ENCODE measurements at places on chromosomes 4 and X. TPM values are rescaled to one million over a fixed set of nuclear protein-coding genes. Genes with fewer than 3 reads are reported as not detected.

The NAT8L gene
- total RNA-seq = 0.42 TPM

The PLXNB3 gene
- 0.51 TPM for total RNA-seq

The TREX2 gene
- 2.3 TPM for total RNA-seq

The DCAF8L2 gene
- not detected for total RNA-seq

DNA sequence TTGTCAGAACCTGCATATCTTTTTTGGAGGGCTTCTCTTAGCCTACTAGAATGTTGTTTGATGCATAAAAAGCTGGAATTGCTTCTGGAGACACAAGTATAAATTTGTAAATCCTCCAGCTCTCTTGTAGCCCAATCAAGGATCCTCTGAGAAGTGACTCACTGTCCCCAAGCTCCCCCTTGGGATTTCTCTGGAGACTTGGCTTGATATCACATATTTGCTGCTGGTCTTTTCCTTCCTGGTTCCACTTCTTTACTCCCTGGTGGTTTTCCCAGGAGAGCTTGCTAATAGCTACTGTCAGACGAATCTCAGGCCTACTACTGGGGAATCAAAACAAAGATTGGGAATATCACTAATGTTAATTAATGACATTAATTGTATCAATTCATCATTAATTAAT is 173.1 kb downstream of the STK32B start:
- H3K27me3 ChIP-seq = no peaks in the 10 kb centered on the region
- no peak overlapping the region for H3K4me3 ChIP-seq
- H3K27ac ChIP-seq = no peak overlapping the region
- H3K36me3 ChIP-seq = no peaks in the 10 kb centered on the region
- H3K4me1 ChIP-seq = no peaks in the 10 kb centered on the region
- DNase-seq = no peak

DNA sequence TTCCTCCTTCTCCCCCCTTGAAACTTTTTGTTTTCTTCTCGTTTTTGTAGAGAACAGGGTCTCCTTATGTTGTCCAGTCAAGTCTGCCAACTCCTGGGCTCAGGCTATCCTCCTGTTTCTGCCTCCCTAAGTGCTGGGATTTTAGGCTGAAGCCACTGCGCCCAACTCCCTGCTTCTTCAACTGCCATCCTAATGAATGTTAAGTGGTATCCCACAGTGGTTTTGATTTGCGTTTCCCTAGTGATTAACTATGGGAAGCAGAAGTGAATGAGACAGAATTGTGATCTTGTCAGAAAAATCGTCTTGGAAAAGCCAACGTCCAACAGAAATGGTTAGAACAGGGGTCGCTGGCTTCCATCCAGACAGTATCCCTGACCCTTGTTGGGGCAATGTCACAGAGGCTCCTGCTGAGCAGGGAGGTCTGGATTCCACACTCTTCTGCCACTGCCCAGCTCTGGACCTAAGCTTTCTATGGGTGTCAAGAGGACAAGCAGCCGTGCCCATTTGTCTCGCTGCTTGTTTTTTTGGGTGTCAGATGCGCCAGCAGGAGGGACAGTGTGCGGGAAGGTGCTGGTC is 869 bp upstream of the ADD1 start:
- no peaks in the 10 kb centered on the region for H3K36me3 ChIP-seq
- no peaks in the 10 kb centered on the region for H3K27me3 ChIP-seq
- peak overlapping the region; percentile 65 for H3K4me3 ChIP-seq
- DNase-seq = no peak
- peak overlapping the region; percentile 69 for H3K27ac ChIP-seq
- H3K4me1 ChIP-seq = peaks cover 50% of the 10 kb centered on the region

DNA sequence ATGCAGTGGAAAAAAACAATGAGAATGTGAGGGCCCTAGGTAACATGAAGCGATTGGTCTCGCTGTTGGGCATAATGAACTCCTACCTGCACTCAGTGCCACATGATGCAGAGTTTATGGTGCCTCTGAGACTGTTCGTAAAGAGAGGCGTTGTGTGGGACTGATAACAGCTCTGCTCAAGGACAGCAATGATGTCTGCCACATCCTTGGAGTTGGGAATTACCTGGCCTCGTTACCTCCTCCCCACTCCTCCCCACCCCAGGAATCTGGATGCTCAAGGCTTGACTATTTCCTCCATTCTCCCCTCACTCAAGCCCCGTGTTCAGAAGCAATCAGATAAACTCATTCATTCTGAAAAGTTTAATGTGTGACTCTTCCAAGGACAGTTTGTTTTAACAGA is 148.0 kb upstream of the JADE1 start:
- no peak overlapping the region for H3K27ac ChIP-seq
- no peaks in the 10 kb centered on the region for H3K36me3 ChIP-seq
- H3K4me1 ChIP-seq = peaks cover 4% of the 10 kb centered on the region
- no peak for DNase-seq
- no peaks in the 10 kb centered on the region for H3K27me3 ChIP-seq

GRCh38 chrX:38552721-38553120 is 8.6 kb upstream of the TSPAN7 start:
- no peaks in the 10 kb centered on the region for H3K4me1 ChIP-seq
- no peak overlapping the region for H3K27ac ChIP-seq
- DNase-seq = no peak
- H3K36me3 ChIP-seq = no peaks in the 10 kb centered on the region
- no peaks in the 10 kb centered on the region for H3K27me3 ChIP-seq

DNA sequence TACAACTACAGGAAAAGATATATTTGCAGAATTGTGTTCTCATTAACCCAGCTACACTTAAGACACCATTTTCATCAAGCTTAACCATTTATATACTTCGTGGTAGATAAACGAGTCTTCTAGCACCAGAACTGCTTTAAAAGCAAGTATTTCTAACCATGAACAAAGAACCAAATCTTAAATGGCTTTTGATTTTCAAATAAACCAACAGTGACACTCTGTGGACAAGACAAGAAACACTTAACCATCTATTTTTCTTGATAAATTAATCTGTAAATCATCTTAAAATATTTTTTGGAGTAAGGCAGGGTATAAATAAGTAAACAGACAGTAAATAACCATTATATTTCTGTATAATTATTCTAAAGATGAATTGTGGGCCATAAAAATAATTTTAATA is 10.2 kb downstream of the BEND2 start:
- H3K27me3 ChIP-seq = no peaks in the 10 kb centered on the region
- no peaks in the 10 kb centered on the region for H3K4me1 ChIP-seq
- no peak for DNase-seq
- no peak overlapping the region for H3K4me3 ChIP-seq

DNA sequence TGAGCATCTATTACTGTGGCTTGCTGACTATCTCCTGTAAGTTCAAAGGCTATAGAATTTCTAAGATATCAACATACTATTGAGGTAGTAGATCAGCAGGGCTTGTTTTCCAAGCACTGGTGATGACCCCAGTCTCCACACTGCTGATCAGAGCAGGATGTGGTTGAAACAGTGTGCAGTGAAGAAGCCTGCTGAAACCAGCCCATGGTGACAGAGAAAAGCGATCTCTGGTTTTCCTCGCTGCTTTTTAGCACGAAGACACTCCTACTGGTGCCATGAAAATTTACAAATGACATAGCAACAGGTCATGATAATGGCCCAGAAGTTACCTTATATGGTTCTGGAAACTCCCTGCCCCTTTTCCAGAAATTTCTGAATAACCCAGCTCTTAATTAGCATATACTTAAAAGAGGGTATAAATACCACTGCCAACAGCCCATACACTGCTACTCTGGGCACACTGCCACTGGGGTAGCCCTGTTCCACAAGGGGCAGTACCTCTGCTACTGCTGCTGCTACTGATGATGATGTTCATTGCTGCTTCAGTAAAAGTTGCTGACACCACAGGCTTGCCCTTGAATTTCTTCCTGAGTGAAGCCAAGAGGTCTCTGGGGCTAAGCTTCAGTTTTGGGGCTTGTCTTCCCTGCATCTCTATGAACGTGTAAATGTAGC is 1689.5 kb upstream of the PCDH10 start:
- no peaks in the 10 kb centered on the region for H3K4me1 ChIP-seq
- H3K27ac ChIP-seq = no peak overlapping the region
- H3K27me3 ChIP-seq = no peaks in the 10 kb centered on the region
- H3K4me3 ChIP-seq = no peak overlapping the region
- DNase-seq = no peak

GRCh38 chr4:172887959-172888358 is 280.7 kb upstream of the GALNT7 start:
- no peaks in the 10 kb centered on the region for H3K4me1 ChIP-seq
- H3K27me3 ChIP-seq = no peaks in the 10 kb centered on the region
- H3K36me3 ChIP-seq = no peaks in the 10 kb centered on the region
- H3K4me3 ChIP-seq = no peak overlapping the region

DNA sequence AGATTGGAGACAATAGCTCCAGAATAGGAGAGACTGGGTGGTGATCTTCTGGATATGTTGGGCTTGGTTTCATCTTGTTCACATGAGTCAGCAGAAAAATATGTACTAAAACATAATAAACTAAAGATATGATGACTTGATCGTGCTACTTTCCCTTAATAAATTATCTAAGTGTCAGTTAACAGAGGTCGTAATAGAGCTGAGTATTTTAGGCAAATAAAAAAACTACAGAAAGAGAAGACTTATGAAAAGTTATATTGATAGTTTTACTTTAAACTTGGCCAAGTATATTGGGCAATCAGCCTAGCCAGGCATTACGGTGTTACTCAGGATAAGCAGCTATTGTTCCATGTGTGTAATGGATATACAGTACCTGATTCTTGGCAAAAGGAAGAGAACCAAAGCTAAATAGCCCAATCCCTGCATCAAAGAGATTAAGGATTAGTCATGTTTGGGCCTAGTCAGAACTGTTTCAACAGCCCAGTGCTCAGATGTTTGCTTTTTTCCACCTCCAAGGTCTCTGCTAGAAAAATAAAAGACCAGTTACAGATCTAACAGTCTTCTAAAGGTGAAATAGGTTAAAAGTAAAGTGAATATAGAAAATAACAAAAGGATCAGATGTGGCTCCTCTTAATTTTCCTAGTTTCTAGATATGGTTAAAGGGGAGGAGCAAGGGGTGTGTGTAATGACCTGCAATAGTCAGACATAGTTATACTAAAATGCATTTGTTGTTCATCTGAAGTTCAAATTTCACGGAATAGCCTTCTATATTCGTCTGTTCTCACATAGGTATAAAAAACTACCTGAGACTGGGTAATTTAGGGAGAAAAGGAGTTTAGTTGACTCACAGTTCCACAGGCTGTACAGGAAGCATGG is 262.6 kb downstream of the ADGRL3 start:
- no peak overlapping the region for H3K27ac ChIP-seq
- no peaks in the 10 kb centered on the region for H3K27me3 ChIP-seq
- H3K36me3 ChIP-seq = no peaks in the 10 kb centered on the region
- DNase-seq = no peak

DNA sequence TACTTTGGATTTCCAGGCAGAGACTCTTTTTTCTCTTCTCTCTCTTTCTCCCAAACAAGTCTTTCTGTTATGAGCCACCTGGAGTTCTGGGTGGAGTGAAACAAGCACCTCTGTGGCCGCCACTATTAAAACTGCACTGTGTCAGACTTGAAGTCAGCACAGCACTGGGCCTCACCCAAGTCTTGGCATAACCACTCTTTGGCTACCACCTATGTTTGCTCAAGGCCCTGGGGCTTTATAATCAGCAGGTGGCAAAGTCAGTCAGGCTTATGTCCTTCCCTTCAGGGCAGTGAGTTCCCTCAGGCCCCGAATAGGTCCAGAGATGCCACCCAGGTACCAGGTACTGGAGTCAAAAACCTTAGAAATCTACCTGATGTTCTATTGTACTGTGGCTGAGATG is 52.4 kb downstream of the ITIH6 start:
- no peaks in the 10 kb centered on the region for H3K27me3 ChIP-seq
- H3K4me1 ChIP-seq = no peaks in the 10 kb centered on the region
- no peak overlapping the region for H3K4me3 ChIP-seq
- no peaks in the 10 kb centered on the region for H3K36me3 ChIP-seq

GRCh38 chr4:24226023-24226422 is 336.2 kb upstream of the PPARGC1A start:
- no peaks in the 10 kb centered on the region for H3K36me3 ChIP-seq
- no peak for DNase-seq
- no peak overlapping the region for H3K27ac ChIP-seq
- no peaks in the 10 kb centered on the region for H3K27me3 ChIP-seq
- no peak overlapping the region for H3K4me3 ChIP-seq

GRCh38 chr4:89722517-89722916 is 114.4 kb downstream of the SNCA start:
- no peaks in the 10 kb centered on the region for H3K27me3 ChIP-seq
- H3K27ac ChIP-seq = no peak overlapping the region

- no peak overlapping the region for H3K27ac ChIP-seq
- H3K4me1 ChIP-seq = no peaks in the 10 kb centered on the region
- H3K4me3 ChIP-seq = no peak overlapping the region
- no peak for DNase-seq
- H3K36me3 ChIP-seq = no peaks in the 10 kb centered on the region
Observed at GRCh38 chr4:44670506-44671199, 7.6 kb upstream of the GUF1 start.

DNA sequence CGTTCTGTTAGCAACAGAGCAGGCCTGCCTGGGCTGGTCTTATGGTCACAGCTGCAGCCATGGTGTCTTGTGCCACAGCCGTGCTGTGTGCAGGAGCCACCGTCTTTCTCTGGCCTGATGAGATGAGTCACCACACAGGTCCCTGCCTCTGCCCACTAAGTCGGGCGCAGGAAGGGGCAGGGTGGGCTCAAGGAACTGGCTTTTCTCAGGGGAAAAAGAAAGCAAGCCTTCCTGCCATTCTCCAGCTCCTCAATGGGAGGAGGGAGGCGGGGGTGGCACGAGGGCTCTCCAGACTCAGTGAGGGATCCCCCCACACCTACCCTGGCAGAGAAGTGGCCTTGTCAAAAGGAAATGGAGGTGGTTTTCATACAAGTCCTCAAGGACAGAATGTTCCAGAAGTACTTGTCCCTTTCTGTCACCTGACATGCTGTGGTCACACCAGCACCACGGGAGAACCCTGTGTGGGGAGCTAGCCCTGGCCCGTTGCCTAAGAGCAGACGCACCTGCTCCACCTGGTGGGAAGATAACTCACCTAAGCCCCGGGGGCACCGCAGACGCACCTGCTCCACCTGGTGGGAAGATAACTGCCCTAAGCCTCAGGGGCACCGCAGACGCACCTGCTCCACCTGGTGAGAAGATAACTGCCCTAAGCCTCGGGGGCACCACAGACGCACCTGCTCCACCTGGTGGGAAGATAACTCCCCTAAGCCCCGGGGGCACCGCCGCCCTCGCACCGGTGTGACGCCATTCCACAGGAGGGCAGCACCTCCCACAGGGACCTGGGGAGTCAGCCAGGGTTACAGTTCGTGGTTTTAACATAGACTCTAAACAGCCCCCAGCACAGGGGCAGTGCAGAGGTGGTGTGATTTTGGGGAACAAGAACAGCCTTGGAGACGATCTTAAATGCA is 18.5 kb downstream of the UVSSA start:
- no peaks in the 10 kb centered on the region for H3K27me3 ChIP-seq
- no peak for DNase-seq
- no peaks in the 10 kb centered on the region for H3K36me3 ChIP-seq
- H3K4me3 ChIP-seq = no peak overlapping the region

All from CD8-positive, alpha-beta memory T cell (primary cell).